ENCODE measurements at places on chromosomes 16 and 17.

GRCh38 chr17:13640551-13640950, 38.8 kb upstream of the HS3ST3A1 start:
- no peaks in the 10 kb centered on the region for H3K36me3 ChIP-seq
- H3K4me3 ChIP-seq, result no peak overlapping the region
- DNase-seq, result no peak
- no peak overlapping the region for H3K27ac ChIP-seq
- H3K27me3 ChIP-seq, result no peaks in the 10 kb centered on the region

- H3K27me3 ChIP-seq, result no peaks in the 10 kb centered on the region
- H3K36me3 ChIP-seq, result peaks cover 23% of the 10 kb centered on the region
- no peak for DNase-seq
- no peaks in the 10 kb centered on the region for H3K4me1 ChIP-seq
Measured at GRCh38 chr16:578232-578869, 8.6 kb downstream of the PIGQ start.

DNA sequence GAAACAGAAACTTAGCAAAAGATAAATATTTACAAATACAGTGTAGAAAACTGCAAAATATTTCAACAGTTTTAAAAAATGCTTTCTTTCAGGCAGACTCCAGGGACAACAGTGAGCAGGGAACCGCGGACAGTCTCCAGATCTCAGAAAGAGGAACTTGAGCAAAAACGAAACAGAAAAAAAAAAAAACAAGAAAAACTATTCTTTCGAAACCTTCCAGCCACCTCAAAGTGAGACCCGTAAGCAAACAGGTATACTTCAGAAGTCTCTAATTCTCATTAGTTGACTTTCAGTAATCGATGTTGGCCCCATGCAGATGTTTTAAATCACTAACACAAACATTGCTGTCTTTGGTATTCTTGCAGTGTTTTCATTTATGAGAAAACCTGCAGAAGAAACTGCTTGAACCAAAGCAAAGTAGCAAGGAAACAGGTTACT, 15.7 kb upstream of the CCL1 start:
- H3K27me3 ChIP-seq, result peaks cover 7% of the 10 kb centered on the region
- H3K4me3 ChIP-seq, result no peak overlapping the region
- no peak for DNase-seq
- no peaks in the 10 kb centered on the region for H3K36me3 ChIP-seq
- H3K27ac ChIP-seq, result no peak overlapping the region
- H3K4me1 ChIP-seq, result no peaks in the 10 kb centered on the region

- no peaks in the 10 kb centered on the region for H3K27me3 ChIP-seq
- H3K36me3 ChIP-seq, result no peaks in the 10 kb centered on the region
- DNase-seq, result no peak
Measured at GRCh38 chr16:70455910-70456309, 1.5 kb downstream of the FCSK start.
